CD8-positive, alpha-beta memory T cell (primary cell): ENCODE measurements at places on chromosomes 1 and 21. TPM values are rescaled to one million over a fixed set of nuclear protein-coding genes. Genes with fewer than 3 reads are reported as not detected.

The PPIH gene
- total RNA-seq = 95.9 TPM

The GPR3 gene
- total RNA-seq = 3.9 TPM

The RNU1-2 gene
- total RNA-seq = 1,300 TPM

The CSF1 gene
- 82.8 TPM for total RNA-seq

The UBASH3A gene
- total RNA-seq = 36.4 TPM

The WLS gene
- total RNA-seq = not detected

GRCh38 chr1:200625381-200625824 lies 4.9 kb upstream of the KIF14 start:
- peaks cover 19% of the 10 kb centered on the region for H3K4me1 ChIP-seq
- no peaks in the 10 kb centered on the region for H3K27me3 ChIP-seq
- no peak overlapping the region for H3K4me3 ChIP-seq
- no peak overlapping the region for H3K27ac ChIP-seq
- H3K36me3 ChIP-seq = no peaks in the 10 kb centered on the region

DNA sequence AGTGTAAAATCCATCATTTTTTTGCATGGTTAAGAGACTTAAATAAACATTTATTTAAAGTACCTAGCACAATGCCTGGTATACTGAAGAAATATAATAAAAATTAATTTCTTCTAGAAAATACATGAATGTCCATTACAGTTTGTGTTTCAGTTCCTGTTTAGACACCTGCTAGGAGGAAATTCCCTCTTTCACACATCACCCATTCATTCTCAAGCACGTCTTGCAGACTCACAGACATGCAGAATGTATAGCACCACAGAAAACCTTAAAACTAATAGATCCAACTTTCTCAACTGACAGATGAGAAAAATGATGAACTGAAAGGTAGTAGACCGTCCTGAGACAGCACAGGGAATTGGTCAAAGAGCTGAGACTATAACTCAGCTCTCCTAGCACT lies 172.2 kb upstream of the C8B start:
- no peak for DNase-seq
- no peaks in the 10 kb centered on the region for H3K36me3 ChIP-seq
- H3K4me3 ChIP-seq = no peak overlapping the region
- no peaks in the 10 kb centered on the region for H3K4me1 ChIP-seq

DNA sequence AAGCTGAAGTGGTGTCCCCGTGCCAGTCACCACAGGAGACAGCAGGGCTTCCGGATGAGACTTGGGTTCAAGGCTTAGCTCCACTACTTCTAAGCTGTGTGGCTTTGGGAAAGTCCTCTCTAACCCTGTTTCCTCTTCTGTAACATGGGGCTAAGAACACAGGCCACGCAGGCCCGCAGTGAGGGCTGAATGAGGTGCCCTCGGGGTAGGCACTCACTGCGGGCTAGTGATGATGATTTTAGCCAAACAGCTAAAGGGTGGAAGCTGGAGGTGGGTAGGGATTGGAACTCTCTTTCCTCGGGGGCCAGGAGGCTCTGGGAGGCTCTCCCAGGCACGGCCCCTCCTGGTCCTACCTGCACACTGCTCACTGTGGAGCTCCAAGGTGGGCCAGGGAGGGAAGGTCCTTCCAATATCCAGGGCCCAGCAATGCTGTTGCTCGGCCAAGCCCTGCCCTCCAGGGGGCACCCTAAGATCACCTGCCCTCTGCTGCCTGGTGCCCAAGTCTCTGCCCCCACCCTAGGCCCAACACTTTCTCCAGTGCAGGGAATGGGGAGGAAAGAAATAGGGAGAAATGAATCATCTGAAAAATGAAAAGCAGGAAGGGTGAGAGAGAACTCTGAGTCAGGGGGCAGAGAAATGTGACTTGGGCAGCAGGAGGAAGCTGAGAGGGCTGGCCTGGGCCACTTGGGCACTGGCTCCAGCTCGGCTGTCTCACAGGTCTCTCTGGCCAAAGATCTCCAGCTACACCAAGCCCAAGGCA lies 19.2 kb upstream of the EVA1B start:
- no peaks in the 10 kb centered on the region for H3K27me3 ChIP-seq
- no peak overlapping the region for H3K27ac ChIP-seq
- peak; percentile 63 for DNase-seq

DNA sequence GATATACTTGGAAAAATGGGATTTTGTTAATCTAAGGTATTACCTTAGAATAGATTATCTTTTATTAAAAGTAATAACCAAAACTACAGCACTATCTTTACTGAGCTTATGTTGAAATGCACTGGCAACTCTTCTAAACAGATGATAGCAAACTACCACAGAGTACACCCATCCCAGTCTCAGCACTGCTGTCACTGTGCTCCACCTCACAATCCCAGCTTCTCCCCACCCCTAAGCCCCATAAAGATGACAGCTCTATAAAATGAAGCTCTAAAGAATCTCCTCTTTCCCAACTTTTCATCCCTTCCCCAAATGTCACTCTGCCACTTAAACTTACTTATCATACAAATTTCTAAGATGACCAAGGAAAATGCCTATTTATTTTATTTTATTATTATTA lies 6.4 kb downstream of the DSTYK start:
- H3K4me1 ChIP-seq = peaks cover 14% of the 10 kb centered on the region
- no peak for DNase-seq
- no peaks in the 10 kb centered on the region for H3K27me3 ChIP-seq
- no peaks in the 10 kb centered on the region for H3K36me3 ChIP-seq
- H3K27ac ChIP-seq = no peak overlapping the region
- H3K4me3 ChIP-seq = no peak overlapping the region

DNA sequence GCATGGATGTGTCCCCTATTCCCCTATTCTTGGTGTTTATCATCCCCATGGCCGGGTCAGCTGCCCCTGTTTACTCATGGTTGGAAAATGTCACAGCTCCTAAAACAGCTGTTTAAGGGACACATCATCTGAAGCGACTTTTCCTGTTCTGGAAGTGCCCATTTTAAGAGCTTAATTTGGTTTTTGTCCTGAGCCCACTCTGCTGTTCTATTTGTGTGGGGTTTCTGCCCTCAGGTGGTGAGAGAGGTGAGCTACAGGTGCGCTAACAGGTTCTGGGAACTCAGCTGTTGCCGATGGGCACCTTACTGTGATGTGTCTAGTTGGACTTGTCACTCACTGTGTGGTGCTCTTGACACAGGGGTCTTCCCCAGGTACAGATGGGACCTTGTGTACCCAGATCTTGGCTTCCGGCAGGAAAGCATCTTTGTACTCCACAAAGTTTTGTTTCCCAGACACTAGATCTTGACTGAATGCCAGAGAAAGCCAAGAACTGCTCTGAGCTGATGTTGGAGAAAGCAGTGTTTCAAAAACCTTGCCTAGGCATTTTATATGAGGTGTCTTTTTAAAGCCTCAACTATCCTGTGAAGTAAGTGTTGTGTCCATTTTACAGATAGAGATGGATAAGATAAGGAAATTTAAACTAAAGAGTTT lies 59.0 kb upstream of the CD1D start:
- H3K36me3 ChIP-seq = no peaks in the 10 kb centered on the region
- no peak overlapping the region for H3K27ac ChIP-seq
- no peak overlapping the region for H3K4me3 ChIP-seq

- no peaks in the 10 kb centered on the region for H3K36me3 ChIP-seq
- peak; percentile 6 for DNase-seq
- H3K4me1 ChIP-seq = peaks cover 7% of the 10 kb centered on the region
- no peaks in the 10 kb centered on the region for H3K27me3 ChIP-seq
- no peak overlapping the region for H3K4me3 ChIP-seq
Observed at GRCh38 chr1:210400043-210400840, 71.5 kb downstream of the HHAT start.

GRCh38 chr1:87392248-87393192 lies 63.8 kb downstream of the LMO4 start:
- no peak overlapping the region for H3K4me3 ChIP-seq
- H3K27me3 ChIP-seq = no peaks in the 10 kb centered on the region
- no peaks in the 10 kb centered on the region for H3K4me1 ChIP-seq
- no peak overlapping the region for H3K27ac ChIP-seq

DNA sequence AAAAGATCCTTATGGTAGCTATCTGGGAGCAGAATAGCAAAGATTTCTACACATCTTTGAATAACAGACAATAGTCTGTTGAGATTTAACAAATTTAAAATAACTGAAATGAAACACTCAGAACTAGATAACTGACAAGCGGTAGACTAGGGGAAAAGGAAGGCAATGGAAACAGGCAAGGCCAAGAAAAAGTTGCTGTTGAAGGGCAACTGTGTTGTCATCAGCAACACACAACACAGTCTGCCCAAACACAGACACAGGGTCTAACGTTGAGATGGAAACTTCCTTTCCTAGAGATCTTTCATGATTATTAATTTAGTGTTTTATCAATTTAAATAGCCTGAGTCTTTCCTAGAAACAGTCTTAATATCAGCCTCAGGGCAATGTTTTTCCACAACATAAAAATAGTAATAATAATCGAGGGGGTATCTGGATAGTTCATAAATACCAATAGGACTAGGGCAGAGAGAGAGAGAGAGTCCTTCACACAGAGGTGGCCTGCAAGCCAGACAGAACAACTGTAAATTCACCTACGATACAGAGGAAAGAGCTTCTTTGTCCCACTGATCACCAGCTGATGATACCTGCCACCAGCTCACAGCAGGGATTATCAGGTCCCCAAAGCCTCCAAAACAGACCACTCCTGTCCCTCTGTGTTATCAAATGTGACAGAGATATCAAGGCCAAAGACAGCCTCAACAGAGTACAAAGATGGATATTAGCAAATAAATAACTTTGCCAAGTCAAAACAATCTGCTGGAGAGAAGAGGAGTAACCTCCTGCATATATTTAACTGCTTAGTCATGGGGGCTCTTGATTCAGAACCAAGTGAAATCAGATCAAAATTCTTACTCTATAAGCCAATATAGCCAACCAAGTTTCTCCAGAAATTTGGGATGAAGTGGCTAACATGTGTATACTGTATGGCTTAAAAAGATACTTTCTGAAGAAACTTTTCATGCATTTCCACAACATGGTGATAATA lies 245.3 kb downstream of the SLC45A1 start:
- no peak for DNase-seq
- no peaks in the 10 kb centered on the region for H3K27me3 ChIP-seq
- no peak overlapping the region for H3K27ac ChIP-seq
- no peaks in the 10 kb centered on the region for H3K36me3 ChIP-seq

DNA sequence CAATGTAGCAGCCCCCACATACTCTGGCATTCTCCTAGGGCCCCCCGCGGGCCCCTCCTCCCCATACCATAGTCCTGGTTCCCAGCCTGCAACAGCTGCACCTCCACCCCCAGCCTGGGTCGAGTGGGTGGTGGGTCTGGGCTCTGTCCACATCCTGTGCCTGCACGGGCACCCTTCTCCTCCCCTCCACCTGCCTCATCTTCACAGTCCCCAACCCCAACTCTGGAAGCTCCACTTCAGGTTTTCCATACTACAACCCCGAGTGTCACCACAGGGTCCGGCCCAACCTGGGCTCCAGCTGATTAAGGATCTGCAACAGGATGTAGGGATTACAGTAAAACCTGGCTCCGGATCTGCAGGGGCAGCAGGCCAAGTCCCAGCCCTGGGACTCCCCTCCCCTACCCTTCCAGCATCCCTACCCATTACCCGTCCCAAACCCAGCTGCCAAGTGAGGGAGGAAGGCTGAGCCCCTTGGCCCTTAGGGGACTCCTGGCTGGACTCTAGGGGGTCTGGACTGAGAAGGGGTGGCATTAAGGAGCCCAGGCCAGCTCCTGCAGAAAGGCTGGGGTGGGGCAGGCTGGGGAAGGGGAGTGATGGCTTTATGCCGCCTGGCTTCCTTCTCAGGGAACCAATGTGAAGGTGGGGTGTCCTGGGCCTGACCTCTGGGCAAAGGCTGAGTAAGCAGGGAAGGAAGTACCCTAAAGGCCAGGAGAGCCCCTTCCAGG lies 116.8 kb downstream of the CASZ1 start:
- no peaks in the 10 kb centered on the region for H3K27me3 ChIP-seq
- no peak for DNase-seq
- no peak overlapping the region for H3K27ac ChIP-seq
- no peaks in the 10 kb centered on the region for H3K4me1 ChIP-seq

DNA sequence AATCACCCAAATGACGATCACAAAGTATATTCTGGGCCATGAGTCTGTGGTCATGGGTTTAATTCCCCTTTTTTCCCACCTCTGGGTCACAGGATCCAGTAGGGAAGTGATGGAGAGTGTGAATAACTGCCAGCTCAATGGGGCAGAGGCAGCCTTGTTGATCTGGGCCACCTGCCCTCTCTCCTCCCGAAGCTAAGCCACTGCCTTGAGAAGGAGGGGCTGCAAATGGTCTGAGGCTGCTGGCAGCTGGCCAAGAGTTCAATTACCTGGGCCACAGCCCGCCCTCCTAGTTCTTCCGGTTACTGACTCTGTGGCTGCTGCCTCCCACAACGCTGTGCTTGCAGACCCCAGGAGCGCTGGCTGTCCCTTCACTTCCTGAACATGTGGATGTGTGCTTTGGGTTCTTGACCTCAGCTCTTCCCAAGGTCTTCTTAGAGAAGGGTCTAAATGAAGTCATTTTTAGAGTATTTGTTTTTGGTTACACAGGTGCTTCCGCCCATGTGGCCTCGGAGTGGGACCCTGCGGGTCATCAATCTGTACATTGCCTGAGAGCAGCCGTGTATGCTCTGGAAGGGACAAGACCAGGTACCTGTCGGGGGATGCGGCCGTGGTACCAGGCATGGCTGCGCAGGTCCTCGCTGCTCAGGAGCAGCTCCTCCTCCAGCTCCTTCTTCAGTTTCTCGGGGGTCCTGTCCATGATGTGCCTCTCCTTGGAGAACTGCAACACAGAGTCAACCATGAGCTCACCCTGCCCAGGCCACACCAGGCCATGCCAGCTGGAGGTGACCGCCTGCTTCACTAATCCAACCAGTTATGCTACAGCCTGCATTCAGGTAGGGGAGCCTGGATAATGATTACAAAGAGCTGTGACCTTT lies 89.7 kb downstream of the BCAR3 start:
- no peak overlapping the region for H3K27ac ChIP-seq
- H3K27me3 ChIP-seq = no peaks in the 10 kb centered on the region
- no peak overlapping the region for H3K4me3 ChIP-seq
- H3K4me1 ChIP-seq = peaks cover 8% of the 10 kb centered on the region
- no peak for DNase-seq
- H3K36me3 ChIP-seq = no peaks in the 10 kb centered on the region

- no peak overlapping the region for H3K27ac ChIP-seq
- no peak for DNase-seq
- no peaks in the 10 kb centered on the region for H3K4me1 ChIP-seq
Observed at GRCh38 chr1:228006034-228006785, 588 bp upstream of the WNT3A start.
